ENCODE measurements at places on chromosomes 13 and 19.

GRCh38 chr13:73240193-73240592, 181.4 kb downstream of the KLF5 start:
- no peak for DNase-seq

GRCh38 chr13:60448907-60449510, 52.0 kb downstream of the TDRD3 start:
- DNase-seq, result peak; percentile 33

GRCh38 chr13:50596776-50597203, 246.7 kb downstream of the DLEU7 start:
- no peak for DNase-seq

DNA sequence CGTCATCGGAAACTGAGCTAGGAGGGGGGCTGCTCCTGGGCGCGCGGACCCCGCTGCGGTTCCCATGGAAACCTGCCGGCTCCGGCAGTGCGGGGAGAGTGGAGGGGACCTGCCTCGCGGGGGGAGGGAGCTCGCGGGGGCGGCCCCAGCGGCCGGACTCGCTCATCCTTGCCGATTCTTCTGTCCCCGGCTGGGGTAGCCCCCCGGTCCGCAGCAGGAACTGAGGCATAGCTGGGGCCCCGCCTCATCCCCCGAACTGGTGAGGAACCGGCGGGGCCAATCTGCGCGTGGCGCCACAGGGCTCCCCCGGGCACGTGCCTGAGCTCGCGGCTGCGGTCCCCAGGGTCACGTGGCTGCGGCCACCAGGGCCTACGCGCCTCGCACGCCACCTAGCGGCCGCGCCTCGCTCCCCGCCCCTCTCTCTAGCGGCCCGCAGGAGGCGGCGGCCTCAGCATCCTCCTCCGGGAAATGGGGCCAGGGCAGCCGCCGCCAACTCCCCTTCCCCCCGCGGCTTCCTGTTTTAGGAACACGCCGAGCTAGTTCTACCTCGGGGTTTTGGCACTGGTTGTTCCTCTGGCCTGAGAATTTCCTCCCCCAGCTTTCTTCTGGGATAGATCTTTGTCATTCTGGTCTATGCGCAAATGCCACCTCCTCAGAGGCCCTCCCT, 1.7 kb upstream of the ELAVL3 start:
- DNase-seq, result peak; percentile 25

- no peak for DNase-seq
Observed at GRCh38 chr19:9916719-9917118, 19.6 kb downstream of the OLFM2 start.

DNA sequence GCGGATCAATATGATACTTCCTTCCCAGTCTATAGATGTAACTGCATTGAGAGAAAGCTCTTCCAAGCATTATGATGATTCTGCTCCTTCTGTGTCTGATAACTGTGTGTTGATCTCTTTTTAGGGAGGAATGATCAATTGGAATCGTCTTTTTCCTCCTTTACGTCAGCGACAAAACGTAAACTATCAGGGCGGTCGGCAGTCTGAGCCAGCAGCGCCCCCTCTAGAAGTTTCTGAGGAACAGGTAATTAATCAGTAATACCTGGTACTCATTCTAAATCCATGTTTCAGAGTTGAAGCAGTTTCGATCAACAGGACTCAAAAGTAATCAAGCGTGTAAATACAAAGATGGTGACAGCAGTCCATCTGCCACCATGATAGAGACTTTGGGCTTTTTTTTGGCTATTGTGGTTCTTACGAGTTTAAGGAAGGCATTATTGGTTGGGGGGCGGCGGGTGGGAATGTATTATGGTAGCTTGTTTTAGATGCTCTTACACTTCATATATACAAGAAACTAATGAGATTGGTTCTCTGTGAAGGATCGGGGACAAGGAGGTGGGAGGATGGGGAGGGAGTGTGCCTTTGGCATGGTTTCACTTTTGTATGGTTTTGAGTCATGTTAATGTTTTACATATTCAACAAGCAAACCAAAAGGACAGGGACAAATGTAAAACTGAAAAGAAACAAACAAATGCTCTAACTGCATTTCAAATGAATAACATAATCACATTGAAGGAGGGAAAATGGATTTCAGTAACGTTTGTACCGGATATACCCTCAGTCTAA, 60.7 kb upstream of the GPR183 start:
- no peak for DNase-seq

- peak; percentile 87 for DNase-seq
Observed at GRCh38 chr19:27971071-27971470, 1241.9 kb downstream of the UQCRFS1 start.

DNA sequence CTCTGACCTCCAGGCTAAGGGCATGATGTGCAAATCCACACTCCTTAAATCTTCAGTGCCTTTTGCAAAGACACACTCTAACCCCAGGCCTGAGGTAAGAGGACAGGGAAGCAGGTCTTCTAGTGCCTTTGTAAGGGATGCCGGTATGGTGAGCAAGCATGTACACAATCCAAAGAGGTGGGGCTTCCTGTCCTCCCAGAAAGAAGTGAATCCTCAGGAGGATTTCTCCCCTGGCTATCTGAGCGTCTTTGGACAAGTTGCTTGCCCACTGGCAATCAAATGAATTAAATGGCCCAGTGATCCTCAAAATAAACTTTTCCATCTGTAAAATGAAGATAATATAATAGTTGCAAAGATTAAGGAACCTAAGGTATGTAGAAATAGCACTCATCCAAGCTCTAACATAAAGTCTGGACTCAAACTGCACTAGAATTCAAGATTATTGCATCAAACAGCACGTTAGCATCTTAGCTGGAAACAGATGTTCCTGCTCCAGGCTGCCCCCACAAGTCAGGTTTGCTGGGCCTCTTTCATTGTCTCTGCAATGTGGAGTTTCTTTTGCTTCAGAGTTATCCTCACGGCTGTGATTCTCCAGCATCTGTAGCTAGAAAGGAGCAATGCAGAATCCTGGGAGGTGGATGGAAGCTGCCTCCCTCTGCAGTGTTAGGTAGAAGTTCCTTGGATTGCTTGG, 249.6 kb downstream of the TSHZ3 start:
- no peak for DNase-seq

GRCh38 chr19:35040826-35041547, 534 bp upstream of the HPN start:
- no peak for DNase-seq

GRCh38 chr13:79011179-79011578, 352.2 kb upstream of the OBI1 start:
- DNase-seq, result no peak

DNA sequence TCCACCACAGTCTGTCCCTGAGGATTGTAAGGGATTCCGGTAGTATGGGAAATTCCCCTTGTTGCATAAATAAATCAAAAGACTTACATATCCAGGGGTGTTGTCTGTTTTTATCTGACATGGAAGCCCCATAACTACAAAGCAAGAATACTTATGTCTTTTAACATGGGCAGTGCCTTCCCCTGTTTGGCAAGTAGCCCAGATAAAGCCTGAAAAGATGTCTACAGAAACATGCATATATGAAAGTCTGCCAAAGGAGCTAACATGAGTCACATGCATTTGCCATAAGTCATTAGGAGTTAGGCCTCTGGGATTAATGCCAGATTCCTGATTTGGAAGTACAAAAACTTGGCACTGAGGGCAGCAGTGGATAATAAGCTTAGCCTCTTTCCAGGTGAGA, 62.1 kb downstream of the ZNF737 start:
- DNase-seq, result peak; percentile 36

DNA sequence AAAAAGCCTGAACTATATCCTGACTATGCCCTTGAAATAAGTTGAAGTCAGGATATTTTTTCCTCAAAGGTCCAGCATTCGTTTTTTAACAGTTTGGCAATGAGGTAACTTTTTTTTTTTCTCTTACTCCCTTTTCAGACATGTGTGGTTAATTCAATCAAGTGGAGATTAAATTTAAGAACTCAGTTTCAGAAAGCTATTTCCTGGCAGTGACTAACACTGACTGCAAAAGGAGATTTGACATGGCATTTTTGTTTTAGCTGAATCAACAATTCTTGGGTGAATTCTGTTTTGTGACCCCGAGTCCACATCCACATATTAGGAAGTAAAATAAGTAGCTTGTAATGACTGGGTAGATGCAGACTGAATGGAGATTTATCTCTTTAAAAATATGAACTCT, 716.4 kb downstream of the PCDH9 start:
- peak; percentile 74 for DNase-seq

DNA sequence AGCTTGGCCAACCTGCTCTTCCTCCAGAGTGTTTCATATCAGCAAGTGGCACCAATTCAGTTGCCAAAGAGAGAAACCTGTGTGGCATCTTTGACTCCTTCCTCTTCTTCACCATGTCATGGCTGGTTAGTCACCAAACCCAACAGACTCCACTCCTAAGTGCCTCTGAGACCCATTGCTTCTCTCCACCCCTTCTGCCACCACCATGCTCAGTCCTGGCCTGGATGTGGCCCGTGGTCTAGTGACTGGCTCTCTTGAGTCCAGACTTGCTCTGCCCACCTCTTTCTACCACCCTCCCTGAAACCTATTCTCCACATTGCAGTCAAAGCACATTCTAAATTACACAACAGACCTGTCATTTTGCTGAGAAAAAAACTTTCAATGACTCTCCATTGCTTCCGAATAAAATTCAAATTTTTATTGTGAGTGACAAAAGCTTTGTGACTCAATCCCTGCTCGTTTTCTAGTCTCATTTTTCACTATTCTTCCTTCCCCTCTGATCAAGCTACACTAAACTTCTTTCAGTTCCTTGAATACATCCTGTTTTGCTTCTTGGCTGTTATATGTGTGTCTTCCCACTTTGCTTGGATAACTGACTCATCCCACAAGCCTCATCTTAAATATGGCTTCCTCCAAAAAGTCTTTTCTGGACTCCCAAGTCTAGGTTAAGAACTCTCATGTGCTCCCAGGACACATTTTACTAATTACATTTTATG, 12.0 kb upstream of the TNFSF11 start:
- DNase-seq, result no peak

DNA sequence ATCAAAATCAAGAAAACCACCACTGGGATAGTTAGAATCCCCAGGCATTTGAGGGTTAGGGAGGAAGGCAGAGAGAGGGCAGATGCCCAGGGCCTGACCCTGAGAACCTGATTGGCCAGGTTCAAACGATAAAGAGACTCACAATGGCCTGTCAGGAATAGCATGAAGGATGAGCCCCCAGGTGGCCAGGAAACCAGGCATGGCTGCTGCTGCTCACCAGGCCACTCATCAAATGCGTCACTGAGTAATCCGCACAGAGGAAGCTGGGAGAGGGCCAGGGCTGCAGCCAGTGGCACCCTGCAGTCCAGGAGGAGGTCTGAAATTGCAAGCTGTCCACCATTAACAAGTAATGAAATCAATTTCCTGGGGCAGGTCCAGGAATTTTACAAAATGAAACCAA, 111.3 kb downstream of the KATNAL1 start:
- peak; percentile 66 for DNase-seq

DNA sequence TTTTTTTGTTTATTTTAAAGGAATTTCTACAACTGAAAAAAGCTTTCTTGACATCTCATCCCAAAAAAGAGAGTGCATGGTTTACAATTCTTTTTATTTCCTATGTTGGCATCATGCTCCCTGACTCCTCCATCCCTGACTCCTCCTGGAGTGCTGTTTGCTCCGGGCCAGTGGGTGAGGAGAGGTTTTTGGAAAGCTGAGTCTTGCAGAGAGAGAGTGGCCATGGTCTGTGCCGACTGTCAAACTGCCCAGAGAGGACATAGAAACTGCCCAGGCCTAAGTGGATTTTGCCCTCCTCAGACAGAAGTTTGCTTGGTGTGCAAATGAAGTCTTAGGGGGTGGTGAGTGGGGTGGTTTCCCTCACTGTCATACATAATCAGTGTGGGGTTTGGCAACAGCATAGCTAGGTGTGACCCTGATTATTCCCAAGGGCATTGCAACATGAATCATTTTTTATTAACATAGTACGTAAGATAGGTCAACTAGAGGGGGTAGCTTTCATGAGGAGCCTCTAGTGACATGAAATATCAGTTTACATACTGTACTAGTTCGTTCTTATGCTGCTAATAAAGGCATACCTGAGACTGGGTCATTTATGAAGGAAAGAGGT, 179.8 kb upstream of the UBL3 start:
- DNase-seq, result no peak

- DNase-seq, result peak; percentile 51
Observed at GRCh38 chr19:45995715-45996385, 583 bp downstream of the CCDC61 start.

DNA sequence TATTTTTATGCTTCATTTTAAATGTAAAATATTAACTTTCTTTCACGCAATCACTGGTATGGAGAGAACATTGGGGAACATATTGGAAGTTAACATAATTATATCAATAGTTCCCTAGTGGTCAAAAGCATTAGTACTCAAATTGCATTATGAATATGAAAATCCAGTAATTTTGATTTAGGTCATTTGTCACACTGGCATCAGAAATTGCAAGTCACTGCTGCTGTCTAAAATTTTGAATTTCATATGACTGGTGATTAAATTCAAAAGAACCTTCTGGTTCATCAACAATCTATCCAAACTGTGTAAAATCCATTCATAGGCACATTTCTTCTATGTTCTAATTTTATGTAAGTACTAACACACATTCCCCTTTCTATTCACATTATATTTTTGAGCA, 2235.7 kb upstream of the PCDH20 start:
- no peak for DNase-seq

DNA sequence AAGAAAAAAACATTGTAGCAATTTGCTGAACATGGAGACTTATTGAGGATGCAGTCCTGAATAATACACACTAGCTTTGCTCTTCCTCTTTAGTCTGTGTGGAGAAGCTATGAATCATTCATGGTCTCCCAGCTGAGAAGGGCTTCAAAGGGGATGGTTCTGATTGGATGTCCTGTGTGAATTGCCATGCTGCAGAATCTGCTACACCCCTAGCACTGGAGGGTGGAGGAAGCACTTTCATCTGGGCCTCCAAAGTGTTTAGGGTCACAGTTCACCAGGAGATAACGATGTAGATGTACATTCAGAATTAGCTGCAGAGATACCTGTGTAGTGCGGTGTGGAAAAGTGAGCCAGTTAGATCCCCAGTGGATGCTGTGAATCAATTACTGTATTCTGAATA, 321.1 kb upstream of the EDNRB start:
- DNase-seq, result no peak

GRCh38 chr13:71306821-71307220, 560.2 kb downstream of the DACH1 start:
- no peak for DNase-seq

Data from astrocyte (in vitro differentiated cells and primary cell).